NAMALWA (cell line): ENCODE measurements at places on chromosomes 11 and 22.

- DNase-seq = no peak
These were observed 14.3 kb downstream of the ATP5MG start for GRCh38 chr11:118415739-118416068.

- no peak for DNase-seq
These were observed 260.1 kb downstream of the DCDC1 start for GRCh38 chr11:31109446-31109845.

DNA sequence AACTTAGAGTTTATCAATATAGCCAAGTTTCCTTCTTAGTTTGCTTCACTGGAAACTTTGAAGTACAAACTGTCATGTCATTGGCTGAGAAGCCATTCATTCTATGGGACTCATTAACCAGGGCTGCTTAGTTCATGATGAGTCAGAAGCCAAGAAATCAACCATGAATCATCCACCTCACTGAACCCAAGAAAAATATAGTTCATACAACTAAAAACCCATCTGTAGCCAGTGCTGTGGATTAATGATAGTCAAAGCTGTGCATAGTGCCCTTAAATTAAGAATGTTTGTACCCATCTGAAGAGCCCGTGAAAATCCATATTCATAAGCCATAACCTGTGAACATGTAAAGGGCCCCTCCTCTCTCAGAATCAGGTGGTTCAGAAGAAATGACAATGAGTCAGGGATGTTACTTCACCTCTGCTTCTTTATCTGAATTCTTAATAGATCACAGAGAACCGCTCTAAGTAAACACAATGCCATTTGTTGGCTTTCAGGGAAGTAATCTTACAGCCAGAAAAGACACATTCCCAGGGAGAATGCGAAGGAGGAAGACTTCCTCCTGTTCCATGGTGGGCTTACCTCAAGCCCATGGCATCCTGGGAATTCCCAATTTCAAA lies 25.4 kb downstream of the MMP20 start:
- DNase-seq = no peak

- no peak for DNase-seq
These were observed 235.8 kb downstream of the SWAP70 start for GRCh38 chr11:9899676-9900075.

DNA sequence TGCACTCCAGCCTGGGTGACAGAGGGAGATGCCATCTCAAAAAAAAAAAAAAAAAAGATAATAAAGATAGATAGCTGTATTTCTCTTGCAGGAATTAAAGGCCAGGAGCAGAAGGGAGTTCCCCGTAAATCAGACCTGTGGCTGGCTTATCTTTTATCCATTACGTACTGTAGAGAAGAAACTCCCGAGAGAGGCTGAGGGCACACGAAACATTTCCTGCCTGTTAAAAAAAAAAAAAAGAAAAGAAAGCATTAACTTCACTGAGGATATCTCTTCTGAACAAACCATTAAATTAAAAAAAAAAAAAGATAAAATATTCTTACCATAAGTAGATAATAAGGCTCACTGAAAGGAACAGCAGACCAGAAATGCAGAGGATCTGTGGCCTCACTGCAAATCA lies 22.5 kb downstream of the P4HA3 start:
- no peak for DNase-seq

DNA sequence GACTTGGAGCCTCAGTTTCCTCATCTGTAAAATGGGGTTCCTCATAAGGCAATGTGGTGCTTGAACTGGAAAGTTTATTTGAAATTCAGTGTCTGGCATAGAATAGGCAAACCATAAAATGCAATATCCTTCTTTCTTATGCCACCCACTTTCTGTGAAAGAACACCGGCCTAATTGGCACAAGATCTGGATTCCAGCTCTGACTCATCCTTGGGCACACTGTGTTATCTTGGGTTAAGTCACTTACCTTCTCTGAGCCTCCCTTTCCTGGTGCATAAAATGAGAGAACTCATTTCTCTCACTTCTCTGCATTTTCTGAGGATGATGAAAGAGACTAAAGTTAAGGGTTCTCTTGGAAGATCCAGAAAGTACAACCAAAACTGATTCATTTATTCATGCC lies 5.1 kb downstream of the INSC start:
- DNase-seq = no peak

DNA sequence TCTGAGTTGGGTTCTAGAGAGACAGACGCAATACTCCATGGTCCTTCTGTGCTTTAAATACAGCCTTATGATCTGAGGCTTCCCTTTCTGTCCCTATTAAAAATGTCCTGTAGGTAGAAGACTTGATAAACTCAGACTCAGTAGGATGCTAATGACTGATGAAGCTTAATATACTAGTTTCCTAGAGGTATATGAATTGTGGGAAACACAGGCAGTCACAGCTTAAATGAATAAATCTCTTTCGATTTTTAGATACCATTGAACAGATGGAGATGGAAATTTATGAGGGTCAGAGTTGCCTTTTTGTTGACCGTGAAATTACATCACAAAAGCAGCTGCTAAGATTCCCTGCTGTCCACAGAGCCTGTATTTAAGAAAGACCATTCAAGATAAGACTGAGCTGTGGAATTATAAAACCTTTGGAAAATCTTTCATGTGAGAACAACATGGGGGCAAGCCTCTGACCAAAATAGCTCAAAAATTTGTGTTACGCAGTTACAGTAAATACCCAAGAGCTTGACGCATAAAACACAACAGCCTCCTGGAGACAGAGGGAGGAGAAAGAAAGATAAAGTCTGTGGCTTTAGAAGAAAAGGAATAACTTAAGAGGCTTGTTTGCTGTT lies 172.3 kb downstream of the AASDHPPT start:
- DNase-seq = no peak

DNA sequence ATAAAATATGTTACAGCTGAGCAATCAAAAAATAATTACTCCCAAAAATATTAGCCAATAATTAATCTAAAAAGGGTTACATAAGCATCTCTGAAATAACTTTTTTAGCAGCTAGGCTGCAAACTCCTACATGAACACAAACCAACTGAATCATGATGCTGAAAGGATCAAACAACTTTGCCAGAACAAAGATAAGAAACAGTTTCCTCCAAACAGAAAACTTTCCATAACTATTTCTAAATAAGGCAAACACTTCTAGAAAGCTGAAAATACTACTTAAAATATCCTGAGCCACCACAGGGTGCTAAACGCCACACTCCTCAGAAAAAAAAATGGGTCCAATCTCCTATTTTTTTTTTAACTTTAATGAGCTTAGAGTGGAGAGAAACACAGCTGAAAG lies 68.6 kb upstream of the ARHGAP32 start:
- DNase-seq = no peak

DNA sequence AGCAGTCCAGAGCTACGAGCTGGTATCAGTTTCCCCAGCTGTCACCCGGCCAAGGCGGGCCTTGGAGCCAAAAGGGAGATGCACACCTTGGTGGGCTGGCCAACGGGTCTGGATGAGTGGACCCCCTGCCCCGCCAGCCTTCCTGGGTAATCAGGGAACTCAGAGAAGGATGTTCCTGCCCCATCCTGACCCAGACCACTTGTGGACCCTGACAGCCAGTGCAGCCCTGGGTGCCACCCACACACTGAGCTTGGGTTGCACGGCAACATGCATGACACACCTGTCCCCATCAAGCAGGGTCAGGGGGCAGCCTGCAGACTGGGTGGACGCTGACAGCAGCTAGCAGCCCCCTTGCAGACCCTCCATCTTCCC lies 8.6 kb downstream of the SLC25A1 start:
- no peak for DNase-seq

DNA sequence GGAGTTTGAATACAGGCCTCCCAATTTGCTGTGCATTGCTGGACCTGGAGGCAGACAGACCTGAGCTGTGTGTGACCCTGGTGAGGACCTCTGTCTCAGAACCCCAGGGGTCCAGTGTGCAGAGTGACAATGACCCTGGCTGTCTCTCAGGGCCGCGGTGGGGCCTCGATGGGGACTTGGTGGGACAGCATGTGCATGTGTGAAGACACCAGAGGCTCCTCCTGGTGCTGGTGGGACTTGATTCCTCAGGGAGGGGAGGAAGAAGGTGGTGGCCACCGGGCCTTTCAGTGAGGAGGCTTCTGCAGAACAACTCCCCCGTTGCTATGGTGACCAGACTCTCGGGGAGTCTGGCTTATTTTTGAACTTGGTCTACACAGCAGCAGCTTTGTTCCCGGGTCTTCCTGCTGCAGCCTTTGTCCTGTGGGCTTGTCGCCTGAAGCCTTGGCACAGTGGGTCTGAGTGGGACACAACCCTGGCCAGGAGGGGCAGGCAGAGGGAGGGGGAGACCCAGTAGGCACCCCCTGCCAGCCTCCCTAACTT lies 35.3 kb downstream of the MCM5 start:
- DNase-seq = peak; percentile 39

- DNase-seq = no peak
These were observed 72.3 kb downstream of the PRMT3 start for GRCh38 chr11:20459865-20460264.

- no peak for DNase-seq
These were observed 10.6 kb downstream of the H19 start for GRCh38 chr11:1987024-1987423.

GRCh38 chr22:47329727-47330650 lies 567.5 kb downstream of the TBC1D22A start:
- DNase-seq = no peak

GRCh38 chr11:110356762-110357671 lies 60.6 kb upstream of the RDX start:
- DNase-seq = no peak

- DNase-seq = no peak
These were observed 64.2 kb downstream of the CACNA1I start for GRCh38 chr22:39634530-39635405.

DNA sequence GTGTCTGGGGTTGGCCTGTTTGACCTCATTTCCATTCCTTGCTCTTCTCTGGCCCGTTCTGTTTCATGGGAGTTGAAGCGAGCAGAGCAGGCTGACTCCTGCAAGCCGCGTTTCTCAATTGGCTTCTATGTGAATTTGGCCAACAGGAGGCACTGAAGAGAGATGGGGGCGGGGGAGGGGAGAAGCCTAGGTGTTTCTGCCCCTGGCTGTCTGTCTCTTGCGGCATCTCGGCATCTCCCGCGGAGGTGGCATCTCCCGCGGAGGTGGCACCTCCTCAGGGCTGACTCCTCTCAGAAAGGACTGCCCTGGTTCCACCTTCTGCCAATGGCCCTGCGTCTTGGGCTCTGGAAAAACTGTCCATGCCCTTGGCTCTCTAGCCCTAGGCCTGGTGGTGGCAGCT lies 125.6 kb upstream of the CSNK2A3 start:
- no peak for DNase-seq

GRCh38 chr11:14242733-14243132 lies 116.2 kb downstream of the RRAS2 start:
- DNase-seq = no peak

- no peak for DNase-seq
These were observed 98.4 kb upstream of the OR9G4 start for GRCh38 chr11:56846631-56847576.

DNA sequence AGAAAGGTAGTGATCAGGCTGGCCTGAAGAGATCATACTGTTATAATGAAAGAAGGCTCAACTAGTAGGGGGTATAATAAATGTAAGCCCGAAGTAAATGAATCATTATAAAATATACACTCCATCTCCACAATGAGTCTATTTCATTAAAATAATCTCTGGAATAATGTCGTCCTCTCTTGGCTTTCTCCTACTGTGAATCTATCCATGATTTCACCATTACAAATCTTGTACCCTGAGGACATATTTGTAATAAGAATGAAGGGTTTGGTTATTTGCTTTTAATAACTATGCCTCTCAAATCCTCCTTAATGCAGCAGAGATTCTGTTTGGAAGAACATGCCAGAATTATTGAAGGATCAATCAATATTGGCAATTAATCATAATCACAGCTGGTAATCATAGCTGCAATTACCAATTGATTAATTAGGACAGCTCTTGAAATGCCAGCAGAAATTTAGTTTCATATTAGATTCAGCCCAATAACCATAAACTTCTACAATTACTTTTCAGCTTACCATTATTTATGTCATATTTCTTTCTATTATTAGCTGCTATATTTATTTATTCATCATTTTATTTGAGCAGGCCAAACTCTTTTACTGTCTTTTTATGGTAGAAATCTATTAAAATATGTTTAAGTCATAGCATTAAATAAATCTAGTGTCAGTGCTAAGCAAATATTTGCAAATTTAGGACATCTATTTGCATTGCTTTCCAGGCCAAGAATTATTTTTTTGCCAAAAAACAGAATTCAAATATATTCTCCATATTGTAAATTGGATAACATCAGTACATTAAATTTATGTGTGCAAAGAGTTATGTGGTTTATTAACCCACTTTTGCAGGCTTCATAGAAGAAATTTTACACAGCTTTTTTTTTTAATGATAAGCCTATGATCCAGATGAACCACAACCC lies 588.4 kb upstream of the LRRC4C start:
- no peak for DNase-seq

DNA sequence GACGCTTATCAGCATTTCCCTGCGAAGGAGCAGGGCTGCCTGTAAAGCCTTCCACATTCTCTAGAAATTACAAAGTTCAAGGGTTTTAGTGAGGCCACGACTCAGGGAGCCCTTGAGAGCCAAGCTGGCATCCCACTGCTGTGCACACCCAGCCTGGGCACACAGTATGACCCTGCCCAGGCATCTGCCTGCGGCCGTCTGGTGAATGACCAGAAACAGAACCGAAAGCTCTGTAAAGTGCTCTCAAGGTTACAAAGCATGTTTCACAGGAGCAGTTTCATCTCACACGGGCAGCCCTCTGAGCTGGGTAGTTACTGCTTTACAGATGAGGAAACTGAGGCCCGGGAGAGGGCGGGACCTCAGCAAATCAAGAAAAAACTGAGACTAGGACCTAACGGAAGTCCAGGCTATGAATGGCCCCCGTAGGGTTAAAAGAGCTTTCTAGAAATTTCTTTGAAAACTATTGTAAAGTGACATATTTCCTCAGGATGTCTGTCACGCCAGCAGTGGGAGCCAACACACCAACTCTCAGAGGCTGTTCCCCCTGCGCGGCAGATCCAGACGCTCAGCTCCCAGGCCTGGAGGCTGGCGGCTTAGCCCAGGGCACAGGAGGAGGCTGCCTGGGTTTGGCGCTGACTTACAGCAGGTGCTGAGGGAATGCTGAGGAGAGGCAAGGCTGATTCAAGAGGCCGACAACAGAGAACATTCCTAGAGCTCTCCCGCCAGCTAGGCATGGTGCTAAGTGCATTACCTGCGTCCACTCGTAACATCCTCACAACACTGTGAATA lies 7.7 kb upstream of the TCF20 start:
- DNase-seq = no peak

DNA sequence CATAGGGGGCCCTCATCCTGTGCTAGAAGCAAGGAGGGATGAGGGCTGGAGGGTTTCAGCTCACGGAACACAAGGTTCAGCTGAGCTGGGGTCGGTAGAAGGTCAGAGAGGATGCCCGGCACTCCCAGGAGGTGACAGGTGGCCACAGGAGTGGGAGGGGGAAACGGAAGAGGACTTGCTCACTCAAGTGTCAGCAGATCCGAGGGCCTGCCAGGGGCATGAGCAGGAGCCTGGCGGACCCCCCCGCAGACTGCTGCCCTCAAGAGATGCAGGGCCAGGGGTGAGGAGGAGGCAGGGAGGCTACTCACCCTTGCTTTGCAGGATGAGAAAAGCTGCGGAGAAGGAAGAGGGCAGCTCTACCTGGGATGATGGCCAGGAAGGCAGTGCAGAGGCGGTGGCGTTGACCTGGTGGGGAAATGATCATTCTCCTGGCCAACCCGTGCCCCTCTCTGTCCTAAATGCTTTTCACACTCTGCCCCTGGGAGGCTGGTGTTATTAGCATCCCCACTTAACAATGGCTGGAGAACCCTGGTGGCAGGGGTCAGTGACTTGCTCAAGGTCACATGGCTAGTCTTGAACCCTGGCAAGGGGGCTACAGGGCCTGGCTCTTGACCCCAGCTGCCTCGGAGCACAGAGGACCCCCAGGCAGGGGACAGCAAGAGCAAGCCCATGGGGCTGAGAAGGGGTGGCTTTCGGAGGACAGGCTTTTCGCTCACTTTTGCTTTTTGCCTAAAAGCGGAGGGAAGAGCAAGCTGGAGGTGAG lies 30.1 kb upstream of the CSNK1E start:
- no peak for DNase-seq
